Ascending aorta (tissue), 2 donors: ENCODE measurements at places on chromosomes 1 and 21.

- H3K27me3 ChIP-seq: no peaks in the 10 kb centered on the region
- H3K4me1 ChIP-seq: no peaks in the 10 kb centered on the region
- no peak overlapping the region for H3K27ac ChIP-seq
Observed at GRCh38 chr1:175742790-175743459, 470 bp downstream of the TNR start.

- H3K36me3 ChIP-seq: no peaks in the 10 kb centered on the region
- no peak overlapping the region for H3K4me3 ChIP-seq
- no peak overlapping the region for H3K27ac ChIP-seq
- no peak for DNase-seq
- no peaks in the 10 kb centered on the region for H3K27me3 ChIP-seq
Observed at GRCh38 chr1:207619871-207620542, 24.9 kb upstream of the CR1L start.

DNA sequence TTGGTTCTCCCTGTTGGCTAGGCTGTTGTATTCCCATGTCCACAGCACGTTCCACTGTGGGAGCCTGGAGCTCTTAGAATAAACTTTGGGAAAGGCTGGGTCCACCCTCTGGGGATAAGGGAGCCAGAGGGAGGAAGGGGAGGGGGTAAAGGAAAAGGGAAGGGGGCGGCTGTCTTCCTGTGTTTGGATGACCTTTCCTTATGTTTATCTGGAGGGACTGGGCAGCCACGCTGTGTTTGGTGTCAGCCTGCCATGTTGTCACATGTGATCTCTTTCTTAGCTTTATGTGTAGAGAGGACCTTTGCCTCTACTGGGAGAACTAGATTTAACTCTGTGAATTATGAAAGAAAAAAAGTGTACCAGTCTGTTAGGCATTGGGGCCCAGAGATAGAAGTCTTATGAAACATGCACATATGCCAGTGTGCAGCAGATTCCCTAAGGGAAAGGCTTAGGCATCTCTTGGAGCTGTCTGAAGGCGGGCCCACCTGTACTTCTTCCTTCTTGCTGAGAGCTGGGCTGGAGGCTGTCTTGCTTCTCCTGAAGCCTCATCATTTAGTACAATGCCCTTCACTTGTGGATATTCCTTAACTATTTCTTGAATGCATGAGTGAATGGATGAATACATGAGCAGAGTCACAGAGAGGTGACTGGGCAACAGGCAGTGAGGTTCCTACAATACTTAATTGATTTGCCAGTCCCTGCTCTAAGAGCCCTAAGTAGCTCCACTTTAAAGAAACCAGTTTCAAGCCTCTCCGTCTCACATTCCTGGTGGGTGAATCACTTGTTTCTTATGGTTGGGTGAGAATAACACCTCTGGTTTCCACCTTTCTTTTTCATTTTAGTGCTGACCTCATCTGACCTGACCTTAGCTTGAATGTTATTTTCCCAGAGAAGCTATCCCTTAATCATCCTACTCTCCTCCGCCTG, 62.5 kb upstream of the ARHGAP29 start:
- DNase-seq: no peak
- no peaks in the 10 kb centered on the region for H3K27me3 ChIP-seq
- no peaks in the 10 kb centered on the region for H3K36me3 ChIP-seq

- H3K27me3 ChIP-seq: no peaks in the 10 kb centered on the region
- DNase-seq: no peak
- H3K4me1 ChIP-seq: no peaks in the 10 kb centered on the region
- no peak overlapping the region for H3K27ac ChIP-seq
- no peak overlapping the region for H3K4me3 ChIP-seq
Observed at GRCh38 chr1:171457412-171457811, 27.9 kb upstream of the PRRC2C start.

DNA sequence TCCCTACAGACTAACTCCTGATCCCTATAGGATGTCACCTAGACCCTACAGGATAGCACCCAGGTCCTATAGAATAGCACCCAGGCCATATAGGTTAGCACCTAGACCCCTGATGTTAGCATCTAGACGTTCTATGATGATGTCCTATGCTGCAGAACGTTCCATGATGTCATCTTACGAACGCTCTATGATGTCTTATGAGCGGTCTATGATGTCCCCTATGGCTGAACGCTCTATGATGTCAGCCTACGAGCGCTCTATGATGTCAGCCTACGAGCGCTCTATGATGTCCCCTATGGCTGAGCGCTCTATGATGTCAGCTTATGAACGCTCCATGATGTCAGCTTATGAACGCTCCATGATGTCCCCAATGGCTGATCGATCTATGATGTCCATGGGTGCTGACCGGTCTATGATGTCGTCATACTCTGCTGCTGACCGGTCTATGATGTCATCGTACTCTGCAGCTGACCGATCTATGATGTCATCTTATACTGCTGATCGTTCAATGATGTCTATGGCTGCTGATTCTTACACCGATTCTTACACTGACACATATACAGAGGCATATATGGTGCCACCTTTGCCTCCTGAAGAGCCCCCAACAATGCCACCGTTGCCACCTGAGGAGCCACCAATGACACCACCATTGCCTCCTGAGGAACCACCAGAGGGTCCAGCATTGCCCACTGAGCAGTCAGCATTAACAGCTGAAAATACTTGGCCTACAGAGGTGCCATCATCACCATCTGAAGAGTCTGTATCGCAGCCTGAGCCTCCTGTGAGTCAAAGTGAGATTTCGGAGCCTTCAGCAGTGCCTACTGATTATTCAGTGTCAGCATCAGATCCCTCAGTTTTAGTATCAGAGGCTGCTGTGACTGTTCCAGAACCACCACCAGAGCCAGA, 9.5 kb downstream of the SON start:
- H3K4me1 ChIP-seq: peaks cover 10% of the 10 kb centered on the region
- H3K27ac ChIP-seq: no peak overlapping the region
- DNase-seq: no peak
- H3K27me3 ChIP-seq: no peaks in the 10 kb centered on the region

GRCh38 chr1:195748969-195749368, 859.3 kb downstream of the KCNT2 start:
- H3K27me3 ChIP-seq: no peaks in the 10 kb centered on the region
- H3K4me3 ChIP-seq: no peak overlapping the region
- H3K4me1 ChIP-seq: no peaks in the 10 kb centered on the region
- no peak for DNase-seq
- H3K27ac ChIP-seq: no peak overlapping the region
- no peaks in the 10 kb centered on the region for H3K36me3 ChIP-seq

- no peak overlapping the region for H3K4me3 ChIP-seq
- no peak overlapping the region for H3K27ac ChIP-seq
- H3K36me3 ChIP-seq: no peaks in the 10 kb centered on the region
- H3K4me1 ChIP-seq: no peaks in the 10 kb centered on the region
Observed at GRCh38 chr1:221816899-221817298, 75.0 kb upstream of the DUSP10 start.

DNA sequence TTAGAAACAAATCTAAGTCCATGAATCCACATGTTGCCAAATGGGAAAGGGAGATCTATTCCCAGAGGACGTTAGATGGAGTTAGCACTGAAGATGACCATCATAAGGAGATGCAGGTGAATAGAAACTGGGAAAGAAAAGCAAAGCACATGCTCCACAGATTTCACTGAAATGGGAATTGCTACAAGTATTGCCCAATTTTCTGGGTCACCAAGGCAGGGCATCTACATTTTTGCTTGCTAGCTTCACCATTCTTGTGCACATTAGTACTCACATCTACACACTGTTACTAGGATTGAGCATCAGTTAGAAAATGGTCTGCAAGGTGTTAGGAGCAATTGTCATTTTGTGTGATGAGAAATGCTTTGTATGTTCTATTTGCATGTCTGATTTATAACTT, 99.1 kb downstream of the JAK1 start:
- no peak overlapping the region for H3K27ac ChIP-seq
- H3K4me3 ChIP-seq: no peak overlapping the region
- no peaks in the 10 kb centered on the region for H3K4me1 ChIP-seq
- no peak for DNase-seq
- peaks cover 66% of the 10 kb centered on the region for H3K36me3 ChIP-seq
- peaks cover 4% of the 10 kb centered on the region for H3K27me3 ChIP-seq

GRCh38 chr21:39388038-39388810, 39.3 kb upstream of the HMGN1 start:
- DNase-seq: peak; percentile 94
- H3K36me3 ChIP-seq: peaks cover 19% of the 10 kb centered on the region
- H3K27me3 ChIP-seq: no peaks in the 10 kb centered on the region
- peak overlapping the region; percentile 43 for H3K27ac ChIP-seq
- H3K4me1 ChIP-seq: peaks cover 33% of the 10 kb centered on the region

DNA sequence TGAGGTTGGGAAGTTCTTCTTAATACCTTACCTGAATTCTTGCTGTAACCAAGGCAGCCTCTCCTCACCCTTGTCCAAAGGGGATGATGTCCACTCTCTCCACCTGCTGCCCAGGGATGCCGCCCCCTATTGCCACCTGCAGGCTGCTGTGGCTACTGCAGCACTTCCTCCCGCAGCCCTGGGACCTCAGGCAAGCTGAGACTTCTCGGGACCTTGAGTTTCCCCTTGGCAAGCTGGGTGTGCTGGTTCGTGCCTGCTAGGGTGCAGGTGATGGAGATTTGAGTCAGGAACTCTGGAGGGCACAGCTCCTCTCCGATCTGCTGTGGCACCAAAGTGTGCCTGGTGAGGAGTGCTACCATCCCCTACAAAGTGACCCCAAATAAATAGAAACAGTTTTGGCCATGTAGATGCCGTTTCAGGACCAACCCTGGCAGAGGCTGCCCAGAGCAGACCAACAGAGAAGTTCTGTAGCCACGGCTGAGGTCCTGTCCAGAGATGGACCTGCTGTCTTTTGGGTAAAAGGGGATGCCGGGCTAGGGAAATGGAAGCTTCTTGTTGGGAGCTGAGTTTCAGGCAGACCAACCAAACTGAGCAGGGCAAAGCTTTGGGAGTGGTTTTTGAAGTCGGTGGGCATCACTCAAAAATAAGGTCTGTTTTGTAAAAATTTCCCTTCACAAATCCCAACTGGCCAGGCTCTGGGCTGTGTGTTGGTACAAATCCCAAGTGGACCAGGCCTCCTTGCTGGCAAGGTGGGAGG, 31.7 kb downstream of the RUNX3 start:
- H3K27ac ChIP-seq: no peak overlapping the region
- peak; percentile 66 for DNase-seq
- no peak overlapping the region for H3K4me3 ChIP-seq
- H3K36me3 ChIP-seq: no peaks in the 10 kb centered on the region

- H3K4me3 ChIP-seq: no peak overlapping the region
- DNase-seq: no peak
- H3K27ac ChIP-seq: no peak overlapping the region
- no peaks in the 10 kb centered on the region for H3K4me1 ChIP-seq
- H3K36me3 ChIP-seq: no peaks in the 10 kb centered on the region
- no peaks in the 10 kb centered on the region for H3K27me3 ChIP-seq
Observed at GRCh38 chr1:194331758-194332157, 1145.3 kb upstream of the B3GALT2 start.

DNA sequence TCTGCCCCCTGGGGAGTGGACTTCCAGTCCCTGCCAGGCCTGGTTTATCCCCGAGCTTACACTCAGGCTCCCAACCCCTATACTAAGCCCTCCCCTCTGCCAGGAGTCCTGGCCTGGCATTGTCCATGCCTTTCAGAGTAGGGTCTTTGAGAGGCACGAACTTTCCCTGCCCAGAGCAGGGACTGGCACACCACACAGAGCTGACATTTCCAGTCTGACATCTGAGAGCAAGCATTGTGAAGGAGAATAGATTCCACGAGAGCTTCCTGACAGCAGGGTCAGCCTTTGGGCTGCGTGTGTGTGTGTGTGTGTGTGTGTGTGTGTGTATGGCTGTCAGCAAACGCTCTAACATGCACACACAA, 59.5 kb upstream of the LAPTM5 start:
- no peak overlapping the region for H3K4me3 ChIP-seq
- no peak for DNase-seq
- no peaks in the 10 kb centered on the region for H3K4me1 ChIP-seq
- H3K27me3 ChIP-seq: no peaks in the 10 kb centered on the region
- H3K27ac ChIP-seq: no peak overlapping the region

GRCh38 chr1:233172201-233172600, 123.3 kb downstream of the PCNX2 start:
- H3K4me1 ChIP-seq: no peaks in the 10 kb centered on the region
- no peak overlapping the region for H3K27ac ChIP-seq
- no peak for DNase-seq
- no peaks in the 10 kb centered on the region for H3K27me3 ChIP-seq
- no peak overlapping the region for H3K4me3 ChIP-seq
- peaks cover 21% of the 10 kb centered on the region for H3K36me3 ChIP-seq

- no peak for DNase-seq
- H3K27ac ChIP-seq: no peak overlapping the region
- no peaks in the 10 kb centered on the region for H3K36me3 ChIP-seq
- H3K4me3 ChIP-seq: no peak overlapping the region
- no peaks in the 10 kb centered on the region for H3K27me3 ChIP-seq
- no peaks in the 10 kb centered on the region for H3K4me1 ChIP-seq
Observed at GRCh38 chr1:22763487-22764200, 53.0 kb downstream of the EPHB2 start.

DNA sequence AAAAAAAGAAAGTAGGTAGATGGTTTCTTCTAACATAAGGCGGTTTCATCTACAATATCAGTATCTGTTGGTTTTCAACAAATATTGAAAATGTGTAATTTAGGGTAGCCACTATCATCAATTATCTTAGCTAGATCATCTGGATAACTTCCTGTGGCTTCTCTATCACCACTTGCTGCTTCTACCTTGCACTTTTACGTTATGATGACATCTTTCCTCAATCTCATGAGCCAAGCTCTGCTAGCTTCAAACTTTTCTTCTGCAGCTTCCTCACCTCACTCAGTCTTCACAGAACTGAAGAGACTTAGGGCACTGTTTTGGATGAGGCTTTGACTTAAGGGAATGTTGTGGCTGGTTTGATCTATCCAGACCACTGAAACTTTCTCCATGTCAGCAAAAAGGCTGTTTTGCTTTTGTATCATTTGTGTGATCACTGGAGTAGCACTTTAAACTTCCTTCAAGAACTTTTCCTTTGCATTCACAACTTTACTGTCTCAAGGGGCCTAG, 144.9 kb upstream of the HP1BP3 start:
- no peak overlapping the region for H3K4me3 ChIP-seq
- DNase-seq: no peak
- no peaks in the 10 kb centered on the region for H3K4me1 ChIP-seq
- H3K27ac ChIP-seq: no peak overlapping the region

DNA sequence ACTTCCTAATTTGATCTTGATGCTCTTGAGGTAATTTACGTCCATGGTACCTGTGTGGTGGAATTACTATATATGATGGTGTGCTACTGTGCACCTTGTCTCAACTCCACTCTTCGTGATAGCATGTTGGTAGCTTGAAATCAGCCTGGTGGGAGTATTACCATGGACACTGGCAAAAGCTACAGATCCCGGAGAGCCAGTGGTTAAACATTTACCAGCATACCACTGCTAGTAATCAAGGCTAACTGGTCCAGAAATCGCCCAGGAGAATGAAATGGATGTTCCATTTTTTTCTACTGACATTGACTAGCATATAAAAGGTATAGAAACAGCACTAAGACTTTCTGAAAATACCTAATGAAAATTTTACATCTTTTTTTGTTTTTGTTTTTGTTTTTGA, 30.6 kb downstream of the ELK4 start:
- peaks cover 11% of the 10 kb centered on the region for H3K4me1 ChIP-seq
- no peaks in the 10 kb centered on the region for H3K27me3 ChIP-seq
- no peak for DNase-seq
- no peak overlapping the region for H3K4me3 ChIP-seq
